ENCODE measurements at places on chromosomes 2 and 18.
A peak's percentile ranks its signal among the peaks of the same experiment; 100 is the strongest.

DNA sequence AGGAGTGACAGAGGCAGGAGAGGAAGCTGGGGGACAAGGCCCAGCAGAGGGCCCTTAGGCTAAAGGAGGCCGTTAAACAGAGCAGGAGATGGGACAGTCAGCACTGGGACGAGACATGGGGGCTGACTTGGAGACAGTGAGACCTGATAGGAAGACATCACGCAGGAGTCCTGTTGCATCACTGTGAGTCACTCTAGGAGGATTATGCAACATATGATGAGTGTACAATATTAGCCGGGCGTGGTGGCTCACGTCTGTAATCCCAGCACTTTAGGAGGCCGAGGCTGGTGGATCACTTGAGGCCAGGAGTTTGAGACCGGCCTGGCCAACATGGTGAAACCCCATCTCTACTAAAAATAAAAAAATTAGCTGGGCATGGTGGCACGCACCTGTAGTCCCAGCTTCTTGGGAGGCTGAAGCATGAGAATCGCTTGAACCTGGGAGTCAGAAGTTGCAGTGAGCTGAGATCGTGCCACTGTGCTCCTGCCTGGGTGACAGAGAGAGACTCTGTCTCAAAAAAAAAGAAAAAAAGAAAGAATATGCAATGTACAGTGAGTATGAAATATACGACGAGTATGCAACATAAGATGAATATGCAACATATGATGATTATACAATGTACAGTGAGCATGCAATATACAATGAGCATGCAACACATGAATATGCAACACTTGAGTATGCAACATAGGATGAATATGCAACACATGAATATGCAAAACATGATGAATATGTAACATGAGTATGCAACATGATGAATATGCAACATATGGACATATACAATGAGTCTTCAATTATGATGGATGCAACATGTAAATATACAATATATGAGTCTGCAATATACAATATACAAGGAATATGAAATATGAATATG, 83.3 kb upstream of the ID2 start:
- DNase-seq = no peak

DNA sequence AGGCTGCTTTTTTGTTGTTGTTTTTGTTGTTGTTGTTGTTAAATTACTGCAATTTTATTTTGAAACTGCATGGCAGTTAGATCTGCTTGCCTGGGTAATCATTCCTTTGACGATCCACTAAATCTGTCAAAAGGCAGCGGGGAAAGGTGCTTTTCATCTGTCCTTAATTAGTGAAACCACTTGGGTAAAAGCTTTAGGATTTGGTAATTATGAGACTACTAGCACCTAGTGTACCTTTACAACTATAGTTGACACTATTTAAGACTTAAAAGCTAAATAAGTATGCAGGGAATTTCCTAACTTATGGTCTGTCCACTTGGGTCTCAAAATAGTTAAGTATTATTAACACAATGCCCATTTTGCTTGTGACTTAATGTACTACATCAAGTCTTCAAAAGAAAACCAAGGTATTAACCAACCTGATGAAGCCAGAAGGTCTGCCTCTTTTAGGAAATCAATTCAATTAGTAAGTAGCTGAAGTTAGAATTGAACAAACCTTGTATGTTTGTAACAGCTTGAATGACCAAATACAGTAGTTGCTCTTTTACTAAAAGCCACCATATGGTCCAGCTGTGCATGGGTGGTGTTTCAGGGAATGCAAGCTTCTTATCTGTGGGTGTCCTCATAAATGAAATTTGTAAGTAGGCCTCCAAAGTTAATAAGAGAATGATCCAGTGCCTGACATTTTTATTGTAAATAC, 44.8 kb downstream of the NAB1 start:
- DNase-seq = no peak

DNA sequence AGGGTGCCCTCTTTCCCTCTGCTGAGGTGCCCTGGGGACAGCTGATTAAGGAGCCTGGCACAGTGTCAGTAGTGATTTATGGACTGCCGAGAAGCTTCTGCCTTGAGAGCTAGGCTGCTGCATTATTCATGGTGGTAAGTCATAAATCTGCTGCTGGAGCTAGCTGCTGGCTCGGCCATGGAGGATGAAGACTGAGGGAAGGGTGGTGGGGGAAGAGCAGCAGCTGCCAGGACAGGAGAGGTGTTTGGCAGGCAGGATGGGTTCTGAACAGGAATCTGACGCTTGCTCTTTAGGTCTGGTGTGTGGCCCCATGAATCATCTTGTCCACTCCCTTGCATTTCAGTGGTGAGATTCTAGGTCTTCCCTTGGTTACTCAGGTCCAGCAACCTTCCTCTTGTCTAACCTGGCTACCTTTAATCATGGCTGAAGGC, 296.3 kb downstream of the DYSF start:
- DNase-seq = no peak

DNA sequence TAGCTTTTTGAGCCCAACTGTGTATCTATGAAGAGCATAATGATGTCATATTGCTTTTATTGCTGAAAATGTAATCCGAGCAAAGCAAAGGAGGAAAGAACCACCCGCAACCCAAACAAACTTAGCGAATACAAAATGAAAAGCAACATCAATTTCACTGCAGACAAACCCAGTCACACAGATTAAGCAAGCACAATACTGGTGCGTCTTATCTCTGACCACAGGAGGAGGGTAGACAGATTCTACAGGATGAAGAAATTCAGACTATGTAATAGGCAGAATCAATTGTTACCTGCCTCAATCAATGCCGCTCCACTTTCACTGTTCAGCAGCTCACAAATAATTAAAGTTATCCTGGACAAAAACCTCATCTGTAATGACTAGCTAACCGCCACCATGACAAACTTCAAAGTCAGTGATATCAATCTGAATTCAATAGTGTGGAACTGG, 115.5 kb upstream of the SP3 start:
- no peak for DNase-seq

DNA sequence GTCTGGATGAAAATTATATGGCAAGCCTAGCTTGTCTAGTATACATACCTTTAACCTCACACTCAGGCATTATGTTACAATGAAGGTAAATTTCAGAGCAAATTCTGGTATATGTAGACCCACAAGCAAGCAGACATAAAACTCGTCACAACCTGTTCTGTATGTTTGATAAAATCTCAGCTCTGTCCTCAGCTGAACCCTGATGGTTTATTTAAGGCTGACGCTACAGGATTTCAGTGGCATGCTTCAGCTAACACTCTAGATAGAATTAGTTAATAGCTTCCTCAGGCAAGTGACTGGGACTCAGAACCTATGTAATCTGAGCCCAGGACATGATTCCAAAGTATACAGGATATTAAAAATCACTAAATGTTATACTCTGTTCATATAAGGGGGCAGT, 68.2 kb upstream of the MC2R start:
- DNase-seq = no peak

DNA sequence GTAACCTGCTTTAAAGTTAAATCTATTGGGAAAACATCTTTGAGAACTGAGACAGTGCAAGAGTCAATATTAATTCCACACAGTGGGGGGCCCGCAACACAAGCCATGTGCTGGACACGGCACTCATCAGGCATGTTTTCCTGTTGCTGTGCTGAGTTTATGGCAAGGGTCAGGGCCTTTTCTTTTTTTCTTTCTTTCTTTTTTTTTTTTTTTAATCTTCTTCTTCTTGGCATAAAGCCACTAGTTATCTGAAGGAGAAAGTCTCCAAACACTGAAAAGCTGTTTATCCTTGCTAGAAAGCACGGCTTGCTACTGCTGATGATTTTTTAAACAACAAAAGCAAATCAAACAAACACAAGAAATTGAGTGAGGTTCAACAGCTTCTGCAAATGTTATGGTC, 252.1 kb downstream of the ZNF521 start:
- DNase-seq = no peak

GRCh38 chr2:109387221-109387735, 226.5 kb downstream of the SEPTIN10 start:
- DNase-seq = no peak

GRCh38 chr2:196288006-196288538, 116.7 kb upstream of the STK17B start:
- DNase-seq = no peak

- DNase-seq = no peak
Measured at GRCh38 chr2:232088771-232089170, 127.3 kb downstream of the DIS3L2 start.

GRCh38 chr18:24536326-24536725, 75.9 kb downstream of the HRH4 start:
- no peak for DNase-seq

- no peak for DNase-seq
Measured at GRCh38 chr2:64139956-64140355, 4.3 kb downstream of the PELI1 start.

DNA sequence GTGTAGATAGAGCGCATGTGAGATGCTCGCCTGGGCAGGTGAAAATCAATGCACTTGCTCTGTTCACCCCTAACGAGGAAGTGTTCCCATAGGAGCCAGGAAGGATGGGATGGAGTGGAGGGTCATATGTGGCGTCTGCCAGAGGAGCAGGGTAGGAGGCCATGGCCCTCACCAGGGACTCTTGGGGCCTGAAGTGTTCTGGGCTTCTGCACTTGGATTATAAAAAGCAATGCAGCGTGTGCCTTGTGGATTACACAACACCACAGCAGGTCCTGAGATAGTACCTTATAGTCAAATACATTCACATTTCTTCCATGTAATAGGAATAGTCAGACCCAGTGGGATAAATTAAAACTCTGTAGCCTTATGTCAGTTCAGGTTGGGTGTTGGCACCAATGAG, 100.1 kb downstream of the CABLES1 start:
- no peak for DNase-seq

DNA sequence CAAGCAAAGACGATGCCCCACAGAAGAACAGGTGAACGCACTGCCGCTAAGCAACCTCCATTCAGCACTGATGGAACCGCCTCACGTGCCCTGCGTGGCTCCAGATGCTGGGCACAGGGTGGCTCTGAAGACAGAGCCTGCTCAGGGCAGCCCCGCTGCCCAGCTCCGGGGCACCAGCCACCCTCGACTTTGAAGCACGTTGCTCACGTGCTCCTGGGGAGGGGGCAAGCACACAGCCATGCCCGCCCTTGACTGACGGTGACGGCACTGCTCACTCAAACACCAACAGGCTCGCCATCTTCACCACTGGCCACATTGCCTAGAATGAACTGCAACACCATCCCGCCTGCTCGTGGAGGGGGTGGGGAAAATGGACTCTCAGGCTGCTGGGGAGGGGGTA, 251.3 kb downstream of the HDAC4 start:
- no peak for DNase-seq

GRCh38 chr2:62964671-62965070, 86.0 kb upstream of the OTX1 start:
- no peak for DNase-seq

GRCh38 chr2:182763311-182763912, 47.4 kb downstream of the DNAJC10 start:
- no peak for DNase-seq

GRCh38 chr2:3959372-3959771, 256.0 kb downstream of the DCDC2C start:
- no peak for DNase-seq

DNA sequence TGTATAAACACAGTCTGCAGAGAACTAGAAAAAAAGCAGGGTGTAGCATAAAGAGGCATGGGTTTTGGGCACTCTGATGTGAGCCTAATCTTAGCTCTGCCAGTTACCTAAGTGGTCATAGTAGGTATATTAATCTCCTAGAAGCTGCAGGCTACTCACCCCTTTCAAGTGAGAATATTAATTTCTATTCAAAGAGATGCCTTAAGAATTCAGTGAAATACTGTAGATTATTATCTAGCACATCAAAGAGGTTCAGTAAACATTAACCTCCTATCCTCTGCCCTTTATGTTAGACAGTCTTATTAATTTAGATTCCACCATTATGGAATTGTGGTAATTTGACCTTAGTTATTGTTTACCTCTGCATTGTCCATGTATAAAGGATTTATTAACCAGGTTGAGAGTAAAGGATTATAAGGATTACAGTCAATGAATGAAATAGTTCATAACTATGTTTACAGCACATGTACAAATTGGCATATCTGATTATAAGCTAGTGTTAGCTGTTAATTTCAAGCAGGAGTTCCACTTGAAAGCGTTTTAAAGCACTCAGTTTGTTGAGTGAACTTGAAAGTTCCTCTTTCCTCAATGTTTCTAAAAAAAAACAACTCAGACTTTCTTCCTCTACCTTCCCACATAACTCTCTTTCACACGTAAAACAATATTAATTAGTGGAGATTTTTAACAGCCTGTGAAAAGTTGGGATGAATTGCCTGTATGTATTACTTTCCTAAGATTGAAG, 150.6 kb upstream of the EPC2 start:
- DNase-seq = no peak

- DNase-seq = peak; percentile 16
Measured at GRCh38 chr2:186590350-186590758, 498 bp downstream of the ITGAV start.

DNA sequence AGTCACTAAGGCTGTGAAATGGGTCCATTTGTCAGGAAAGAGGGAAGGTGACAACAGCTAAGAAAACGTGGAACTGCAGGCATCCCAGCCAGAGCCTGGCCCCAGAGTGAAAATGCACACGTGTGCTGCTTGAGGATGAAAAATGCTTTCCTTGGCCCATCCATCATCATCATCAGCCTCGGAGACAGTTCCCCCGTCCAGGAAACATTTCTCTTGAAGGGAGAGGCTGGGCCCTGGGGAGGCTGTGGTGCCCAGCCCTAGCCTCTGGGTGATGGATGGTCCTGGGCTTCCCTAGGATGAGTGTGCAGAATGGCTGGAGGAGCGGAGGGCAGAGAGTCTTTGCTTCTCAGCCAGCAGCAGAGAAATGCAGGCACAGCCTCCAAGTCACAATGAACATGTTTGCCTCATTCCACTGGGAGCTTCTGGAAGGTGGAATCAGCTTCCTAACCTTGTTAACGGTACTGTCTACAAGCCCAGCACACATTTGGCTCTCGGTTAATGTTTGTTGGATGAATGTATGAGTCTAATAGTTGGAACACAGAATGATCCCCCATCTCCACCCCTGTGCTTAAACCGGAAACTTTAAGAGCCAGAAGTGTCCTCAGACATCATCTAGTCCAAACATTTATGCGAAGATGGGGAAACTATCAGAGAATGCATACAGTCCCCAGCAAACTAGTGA, 164.0 kb downstream of the RDH14 start:
- DNase-seq = no peak

- DNase-seq = no peak
Measured at GRCh38 chr2:138572318-138572717, 70.7 kb downstream of the SPOPL start.

DNA sequence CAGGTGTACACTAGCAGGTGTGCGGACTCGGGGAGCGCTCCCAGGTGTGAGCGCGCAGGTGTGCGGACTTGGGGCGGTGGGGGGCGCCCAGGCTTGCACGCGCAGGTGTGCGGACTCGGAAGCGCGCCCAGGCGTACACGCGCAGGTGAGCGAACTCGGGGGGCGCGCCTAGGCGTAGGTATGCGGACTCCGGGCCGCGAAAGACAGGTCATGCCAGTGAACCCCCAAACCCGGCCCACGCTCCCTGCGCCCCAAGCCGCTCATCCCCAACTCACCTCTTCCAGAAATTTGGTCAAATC, 342 bp downstream of the CYB5A start:
- no peak for DNase-seq

GRCh38 chr2:233290051-233290845, 17.4 kb upstream of the SAG start:
- DNase-seq = no peak
